Substantia nigra (tissue), 51 donors: ENCODE measurements at places on chromosomes 4 and X.

GRCh38 chr4:170497689-170498088 is 407.9 kb upstream of the AADAT start:
- no peak for DNase-seq

- no peak for DNase-seq
Measured at GRCh38 chrX:136822337-136823095, 41.8 kb upstream of the ARHGEF6 start.

GRCh38 chr4:2337131-2337723 is 75.3 kb upstream of the MXD4 start:
- no peak for DNase-seq

DNA sequence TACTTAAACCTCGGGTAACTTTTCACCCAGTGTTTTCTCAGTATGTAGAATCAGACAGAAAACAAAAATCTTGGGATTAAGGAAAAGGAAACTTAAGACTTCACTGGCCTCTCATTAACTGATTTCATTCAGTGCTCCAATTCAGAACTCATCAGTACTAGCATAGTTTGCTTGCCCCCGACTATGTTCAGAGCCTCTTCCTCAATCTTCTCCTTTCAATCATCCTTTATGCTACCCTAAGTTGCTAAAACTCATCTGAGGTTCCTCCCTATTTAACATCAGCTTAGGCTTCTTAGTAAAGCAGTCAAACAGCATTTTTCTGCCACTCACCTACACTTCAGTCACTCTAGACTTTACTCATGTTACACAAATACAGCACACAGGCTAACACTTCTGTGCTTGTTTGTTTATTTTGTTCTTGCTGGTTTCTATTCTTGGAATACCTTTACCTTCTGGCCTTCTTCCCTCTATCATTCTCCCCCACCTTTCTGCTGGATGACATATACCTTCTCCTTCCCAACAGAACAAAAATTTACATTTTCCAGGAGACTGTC is 163.0 kb upstream of the TLL1 start:
- no peak for DNase-seq

DNA sequence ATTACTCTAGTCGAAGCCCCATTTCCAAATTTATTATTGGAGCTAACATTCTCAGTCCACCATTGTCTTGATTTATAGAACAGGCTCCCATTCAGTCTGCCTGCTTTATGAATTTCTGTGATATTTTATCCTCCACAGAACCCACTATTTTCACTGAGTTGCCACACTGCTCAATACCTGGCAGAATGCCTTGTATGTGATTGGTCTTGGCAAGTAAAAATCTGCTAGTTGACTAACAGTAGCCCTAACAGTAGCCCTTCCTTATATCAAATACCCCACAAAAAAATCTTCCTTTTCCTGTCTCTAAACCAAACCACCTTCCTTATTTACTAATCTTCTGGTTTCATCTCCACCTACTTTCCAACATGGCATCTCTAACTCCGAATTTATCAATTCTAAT is 82.6 kb downstream of the CHM start:
- no peak for DNase-seq

DNA sequence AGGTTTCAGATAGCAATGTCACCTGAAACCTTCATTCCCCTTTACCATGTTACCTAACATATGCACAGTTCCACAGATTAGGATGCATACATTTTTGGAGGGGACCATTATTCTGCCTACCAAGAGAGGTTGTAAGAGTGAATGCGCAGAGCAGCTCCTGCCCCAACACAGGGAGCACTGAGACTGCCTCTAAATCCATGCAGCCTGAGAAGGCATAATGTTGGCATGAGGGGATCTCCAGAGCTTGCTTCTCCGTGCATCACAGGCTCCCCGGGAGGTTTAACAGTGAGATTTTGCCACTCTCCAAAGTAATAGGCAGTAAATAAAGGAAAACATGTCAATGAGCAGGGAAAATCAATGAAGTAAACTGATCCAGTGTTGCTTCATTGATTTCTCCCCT is 410.8 kb downstream of the PCDH7 start:
- no peak for DNase-seq

- no peak for DNase-seq
Measured at GRCh38 chr4:107993969-107994368, 4.3 kb downstream of the HADH start.

GRCh38 chr4:1721666-1722550 is 587 bp downstream of the TACC3 start:
- no peak for DNase-seq

DNA sequence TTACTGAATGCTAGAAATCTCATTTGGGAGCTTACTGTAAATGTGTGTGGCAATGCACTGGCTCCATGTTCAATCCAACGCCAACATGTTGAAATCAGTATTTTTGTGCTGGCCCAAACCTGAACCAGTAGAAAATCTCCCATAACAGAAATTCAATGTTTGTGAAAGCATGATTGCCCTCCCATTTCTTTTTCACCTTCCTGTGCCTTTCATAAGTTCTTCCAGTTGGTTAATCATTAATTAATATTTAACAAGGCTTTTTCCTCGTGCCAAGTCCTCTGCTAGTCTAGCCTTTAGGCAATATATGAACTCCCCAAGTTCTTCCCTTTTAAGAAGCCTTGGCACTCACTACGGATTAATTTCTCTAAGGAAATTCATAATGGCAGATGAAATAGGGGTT is 1.3 kb upstream of the PLS3 start:
- no peak for DNase-seq

GRCh38 chrX:48490661-48491060 is 14.7 kb downstream of the FTSJ1 start:
- DNase-seq, result no peak

GRCh38 chr4:121877041-121877773 is 6.9 kb upstream of the BBS7 start:
- no peak for DNase-seq

DNA sequence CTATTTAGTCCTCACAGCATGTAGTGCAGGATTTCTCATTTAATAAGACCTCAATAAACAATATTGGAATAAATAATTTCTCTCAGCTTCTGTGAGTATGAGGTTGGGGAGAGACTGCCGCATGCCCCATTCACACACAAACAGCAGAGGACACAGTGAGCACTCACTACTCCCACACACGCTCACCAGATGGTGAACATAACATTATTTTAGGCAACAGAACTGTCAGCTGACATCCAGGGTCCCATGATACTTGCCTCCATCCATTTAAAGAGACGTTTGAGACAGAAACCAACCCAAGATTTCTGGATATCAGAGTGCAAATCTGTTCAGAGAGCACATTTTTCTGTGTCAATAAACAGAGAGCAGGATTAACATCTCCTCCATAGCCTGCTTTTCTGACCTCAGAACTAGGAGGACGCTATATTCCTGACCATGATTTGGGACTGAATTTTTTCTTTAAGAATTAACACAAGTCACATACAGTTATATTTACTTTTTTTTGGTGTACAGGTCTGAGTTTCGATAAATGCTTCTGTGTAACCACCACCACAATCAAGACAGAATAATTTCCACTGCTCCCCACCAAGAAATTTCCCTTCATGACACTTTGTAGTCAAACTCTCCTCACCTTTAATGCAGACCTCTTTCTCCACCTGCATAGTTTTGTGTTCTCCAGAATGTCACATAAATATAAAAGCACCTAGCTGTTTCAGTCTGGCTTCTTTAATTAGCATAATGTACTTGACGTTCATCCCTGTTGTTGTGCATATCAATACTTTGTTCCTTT is 16.7 kb downstream of the GPRIN3 start:
- no peak for DNase-seq

GRCh38 chrX:110403441-110404238 is 45.0 kb downstream of the RTL9 start:
- no peak for DNase-seq

- DNase-seq, result no peak
Measured at GRCh38 chr4:36824682-36825081, 419.9 kb upstream of the NWD2 start.

DNA sequence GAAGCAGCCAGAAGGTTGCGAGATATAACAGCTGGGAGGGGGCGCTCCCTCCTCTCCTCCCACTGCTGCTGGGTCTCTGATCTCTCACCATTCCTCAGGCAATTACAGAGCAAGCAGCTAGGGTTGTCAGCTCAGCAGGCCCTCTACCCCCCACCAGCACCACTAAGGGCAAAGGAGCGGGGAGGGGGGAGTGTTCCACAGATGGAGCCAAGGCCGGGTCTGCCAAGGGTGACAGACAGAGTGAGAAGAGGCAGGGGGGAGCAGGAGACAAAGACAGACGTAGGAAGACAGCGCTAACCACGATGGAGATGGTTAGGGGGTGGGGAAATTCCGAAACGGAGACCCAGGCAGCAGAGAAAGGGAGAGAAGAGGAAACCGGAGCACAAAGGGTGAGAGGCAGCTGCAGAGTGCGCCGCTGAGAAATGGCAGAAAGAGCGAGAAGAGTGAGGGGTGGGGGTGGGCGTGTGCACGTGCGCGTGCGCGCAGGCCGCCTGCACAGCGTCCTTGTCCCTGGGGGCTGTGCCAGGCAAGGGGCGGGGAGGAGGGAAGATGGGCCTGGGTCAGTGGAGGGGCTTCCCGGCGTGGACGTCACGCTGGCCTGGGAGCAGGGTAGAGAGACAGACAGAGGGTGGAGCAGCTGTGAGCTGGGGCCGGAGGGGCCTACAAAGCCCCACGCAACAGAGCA is 6.9 kb downstream of the L1CAM start:
- no peak for DNase-seq
